ENCODE measurements at places on chromosomes 1 and 21. TPM values are rescaled to one million over a fixed set of nuclear protein-coding genes. Genes with fewer than 3 reads are reported as not detected.

- DNase-seq, result no peak
These were observed 16.0 kb upstream of the TBX15 start for GRCh38 chr1:119004129-119004527.

DNA sequence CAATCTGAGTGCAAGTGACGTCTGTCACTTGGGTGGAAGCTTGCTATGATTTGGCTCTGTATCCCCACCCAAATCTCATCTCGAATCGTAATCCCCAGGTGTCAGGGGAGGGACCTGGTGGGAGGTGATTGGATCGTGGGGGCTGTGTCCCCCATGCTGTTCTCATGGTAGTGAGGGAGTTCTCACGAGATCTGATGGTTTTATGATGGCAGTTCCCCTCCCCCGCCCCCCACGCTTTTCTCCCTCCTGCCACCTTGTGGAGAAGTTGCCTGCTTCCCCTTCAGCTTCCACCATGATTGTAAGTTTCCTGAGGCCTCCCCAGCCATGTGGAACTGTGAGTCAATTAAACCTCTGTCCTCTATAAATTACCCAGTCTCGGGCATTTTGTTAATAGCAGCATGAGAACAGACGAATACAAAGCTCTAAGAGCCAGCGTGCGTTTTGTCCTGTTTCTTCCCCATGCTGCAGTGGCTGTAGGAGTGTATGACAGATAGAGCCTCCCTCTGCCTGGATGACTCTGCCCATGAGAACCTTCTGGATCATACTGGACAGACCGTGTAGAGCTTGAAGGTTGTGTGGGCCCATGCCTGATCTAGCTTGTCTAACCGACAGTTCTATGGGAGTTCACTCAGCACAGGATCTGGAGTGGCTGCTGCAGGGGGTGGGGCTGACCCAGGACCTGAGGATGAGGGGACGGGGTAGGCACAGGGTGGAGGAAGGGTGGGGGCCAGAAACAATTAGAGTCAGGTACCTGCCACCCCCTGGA lies 139.7 kb upstream of the ERRFI1 start:
- DNase-seq, result no peak

GRCh38 chr1:228755800-228756199 lies 20.5 kb downstream of the RHOU start:
- no peak for DNase-seq

Gene SYNC
- 38.9 TPM for total RNA-seq

DNA sequence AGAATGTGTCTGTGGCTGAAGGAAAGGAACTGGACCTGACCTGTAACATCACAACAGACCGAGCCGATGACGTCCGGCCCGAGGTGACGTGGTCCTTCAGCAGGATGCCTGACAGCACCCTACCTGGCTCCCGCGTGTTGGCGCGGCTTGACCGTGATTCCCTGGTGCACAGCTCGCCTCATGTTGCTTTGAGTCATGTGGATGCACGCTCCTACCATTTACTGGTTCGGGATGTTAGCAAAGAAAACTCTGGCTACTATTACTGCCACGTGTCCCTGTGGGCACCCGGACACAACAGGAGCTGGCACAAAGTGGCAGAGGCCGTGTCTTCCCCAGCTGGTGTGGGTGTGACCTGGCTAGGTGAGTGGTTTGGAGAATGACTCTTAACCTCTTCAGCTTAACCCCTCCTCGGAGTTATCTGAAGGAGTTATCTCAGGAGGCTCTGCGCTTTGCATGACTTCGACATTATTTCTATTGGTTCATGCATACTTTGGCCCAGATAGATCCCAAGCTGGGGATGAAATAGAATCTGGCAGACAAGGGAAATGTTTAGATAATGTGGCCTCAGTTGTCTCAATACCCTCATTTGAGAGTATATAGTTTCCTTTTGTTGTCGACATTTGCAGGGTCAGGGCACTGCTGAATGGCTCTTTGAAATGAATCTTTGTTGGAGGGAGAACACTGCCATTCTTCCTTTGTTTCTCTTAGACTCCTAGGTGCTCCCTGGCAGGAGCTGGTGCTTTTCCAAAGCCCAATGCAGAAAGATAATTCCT lies 39.7 kb downstream of the PTGFRN start:
- no peak for DNase-seq

Gene PLEKHA6
- total RNA-seq, result 1.5 TPM

DNA sequence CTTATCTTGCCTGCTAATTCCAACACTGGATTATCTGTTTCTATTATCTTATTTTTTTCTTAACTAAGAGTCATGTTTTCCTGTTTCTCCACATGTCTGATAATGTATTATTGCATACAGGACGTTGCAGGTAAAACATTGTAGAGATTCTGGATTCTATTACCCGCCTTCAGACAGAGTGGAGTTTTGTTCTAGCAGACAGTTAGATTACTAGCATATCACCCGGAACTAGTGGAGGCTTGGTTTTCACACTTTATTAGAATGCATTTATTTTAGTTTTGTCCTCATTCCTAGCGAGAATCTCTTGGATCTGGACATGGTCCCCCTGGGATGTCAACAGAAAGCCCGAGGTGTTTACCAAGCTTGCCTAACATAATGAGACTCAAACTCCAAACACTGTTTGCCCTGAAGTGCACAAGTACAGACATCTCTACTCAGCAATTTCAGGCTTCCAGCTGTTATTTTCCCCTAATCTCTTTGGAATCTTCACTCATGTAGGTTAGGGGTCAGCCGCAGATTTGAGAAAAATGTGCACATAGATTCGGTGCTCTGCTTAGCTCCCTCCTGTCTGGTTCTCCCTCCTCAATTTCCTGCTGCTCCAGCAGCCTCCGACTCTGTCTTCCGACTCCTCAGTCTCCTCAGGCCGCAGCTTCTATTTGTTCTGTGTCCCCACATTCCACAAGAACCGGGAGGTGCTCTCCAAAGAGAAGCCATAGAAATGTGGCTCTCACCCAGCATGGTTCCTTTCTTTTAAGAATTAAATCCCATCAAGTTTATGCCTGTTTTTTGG lies 36.8 kb upstream of the PTPRF start:
- DNase-seq, result no peak

- DNase-seq, result no peak
These were observed 19.3 kb downstream of the PRKACB start for GRCh38 chr1:84163123-84163931.
